Ovary (tissue), 10 donors: ENCODE measurements at places on chromosomes 11 and 22. TPM values are rescaled to one million over a fixed set of nuclear protein-coding genes. Genes with fewer than 3 reads are reported as not detected.

DNA sequence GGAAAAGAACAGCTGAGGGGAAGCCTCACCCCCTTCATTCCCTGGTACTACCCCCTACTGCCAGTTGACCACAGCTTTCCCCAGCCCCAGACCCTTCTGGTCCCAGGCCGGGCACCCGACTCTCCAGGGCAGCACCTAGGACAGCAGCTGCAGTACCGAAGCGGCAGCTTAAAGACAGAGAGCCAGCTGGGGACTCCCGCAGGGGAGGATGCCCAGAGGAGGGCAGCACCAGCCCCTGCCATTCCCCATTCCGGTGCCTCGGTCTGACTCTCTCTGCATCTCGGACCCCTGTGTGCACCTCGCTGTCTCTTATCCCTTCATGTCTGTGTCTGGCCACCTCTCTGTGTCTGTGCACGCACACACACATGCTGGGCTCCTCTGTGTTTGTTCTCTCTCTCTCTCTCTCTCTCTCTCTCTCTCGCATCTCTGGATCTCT, 9.4 kb downstream of the IGSF9B start:
- no peaks in the 10 kb centered on the region for H3K27me3 ChIP-seq
- no peak for DNase-seq
- H3K4me1 ChIP-seq: peaks cover 3% of the 10 kb centered on the region
- no peaks in the 10 kb centered on the region for H3K36me3 ChIP-seq
- H3K4me3 ChIP-seq: no peak overlapping the region

CDON gene
- 46.3 TPM for total RNA-seq

OR6A2 gene
- total RNA-seq: 0.46 TPM

RBM14 gene
- 74.4 TPM for total RNA-seq

GRCh38 chr11:63589000-63589399, 25.2 kb downstream of the PLAAT3 start:
- no peak overlapping the region for H3K27ac ChIP-seq
- DNase-seq: peak; percentile 68
- no peaks in the 10 kb centered on the region for H3K4me1 ChIP-seq

CARD16 gene
- 6.6 TPM for total RNA-seq

MEI1 gene
- total RNA-seq: 1.9 TPM

DNA sequence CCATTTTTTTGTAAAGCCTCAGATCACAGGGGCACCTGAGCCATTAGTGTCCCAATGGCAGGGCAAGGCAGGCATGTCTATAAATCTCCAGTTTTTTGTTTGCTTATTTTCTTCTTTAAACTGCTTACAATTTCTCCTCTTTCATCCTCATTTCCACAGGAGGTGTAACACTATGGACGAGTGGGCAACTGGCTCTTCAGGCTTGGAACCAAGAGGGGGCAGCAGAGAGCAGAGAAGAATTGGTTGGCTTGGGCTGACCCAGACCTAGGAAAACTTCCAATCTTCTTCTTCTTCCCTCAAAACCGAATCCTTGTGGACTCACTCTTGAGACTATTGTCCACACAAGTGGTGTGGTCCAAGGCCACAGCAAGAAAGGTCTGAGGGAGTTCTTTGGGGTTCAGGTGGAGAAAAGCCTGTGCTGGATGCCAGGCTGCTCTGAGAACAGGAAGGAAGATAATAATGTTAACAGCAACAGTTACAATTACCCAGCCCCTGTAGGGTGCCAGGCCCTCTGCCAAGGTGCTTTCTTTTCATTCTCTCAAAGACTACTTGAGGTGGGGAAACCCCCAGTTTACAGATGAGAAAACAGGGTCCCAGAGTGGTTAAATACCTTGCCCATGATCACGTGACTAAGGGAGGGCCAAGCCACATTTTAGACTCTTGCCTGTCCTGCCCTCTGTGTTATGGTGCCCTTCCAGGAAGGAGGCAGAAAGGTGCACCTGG, 70.7 kb upstream of the E2F8 start:
- no peaks in the 10 kb centered on the region for H3K4me1 ChIP-seq
- no peaks in the 10 kb centered on the region for H3K36me3 ChIP-seq
- no peak overlapping the region for H3K27ac ChIP-seq

GRCh38 chr11:119992171-119993051, 145.5 kb downstream of the TRIM29 start:
- H3K4me1 ChIP-seq: peaks cover 4% of the 10 kb centered on the region
- no peaks in the 10 kb centered on the region for H3K36me3 ChIP-seq
- DNase-seq: no peak
- no peaks in the 10 kb centered on the region for H3K27me3 ChIP-seq
- H3K4me3 ChIP-seq: no peak overlapping the region

GRCh38 chr11:3126207-3126865, 38.8 kb downstream of the OSBPL5 start:
- no peaks in the 10 kb centered on the region for H3K27me3 ChIP-seq
- no peak overlapping the region for H3K4me3 ChIP-seq
- peaks cover 10% of the 10 kb centered on the region for H3K4me1 ChIP-seq
- peak; percentile 40 for DNase-seq
- no peaks in the 10 kb centered on the region for H3K36me3 ChIP-seq

DNA sequence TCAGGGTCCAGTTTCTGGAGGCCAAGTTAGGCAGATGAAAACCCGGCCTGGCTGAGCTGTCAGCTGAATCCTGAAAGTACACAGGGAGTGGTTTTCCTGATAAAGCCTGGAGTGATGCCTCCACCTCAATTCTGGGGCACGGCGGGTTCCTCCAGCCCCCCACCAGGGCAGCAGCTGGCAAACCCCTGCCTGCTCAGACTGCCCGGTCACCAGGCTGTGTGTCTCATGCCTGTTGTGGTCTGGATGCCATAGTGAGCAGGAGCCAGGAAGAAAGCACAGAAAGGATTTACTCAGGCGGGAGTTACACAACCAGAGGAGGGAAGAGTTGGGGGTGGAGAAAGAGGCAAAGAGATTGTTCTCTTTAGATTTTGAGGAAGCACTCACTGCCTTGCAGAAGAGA, 119.9 kb upstream of the RASSF10 start:
- peaks cover 11% of the 10 kb centered on the region for H3K4me1 ChIP-seq
- no peaks in the 10 kb centered on the region for H3K36me3 ChIP-seq
- H3K27me3 ChIP-seq: no peaks in the 10 kb centered on the region
- no peak overlapping the region for H3K4me3 ChIP-seq
- DNase-seq: peak; percentile 57
- H3K27ac ChIP-seq: peak overlapping the region; percentile 73

C22orf42 gene
- not detected for total RNA-seq

GRCh38 chr11:1230456-1231395, 7.9 kb downstream of the MUC5B start:
- H3K27me3 ChIP-seq: no peaks in the 10 kb centered on the region
- H3K4me1 ChIP-seq: no peaks in the 10 kb centered on the region
- DNase-seq: no peak
- H3K4me3 ChIP-seq: no peak overlapping the region

LRRC74B gene
- total RNA-seq: 3.0 TPM

GRCh38 chr22:42188808-42189447, 58.3 kb upstream of the CYP2D6 start:
- no peak for DNase-seq
- H3K27ac ChIP-seq: no peak overlapping the region
- no peaks in the 10 kb centered on the region for H3K27me3 ChIP-seq
- no peaks in the 10 kb centered on the region for H3K4me1 ChIP-seq
